Activated naive CD8-positive, alpha-beta T cell treated with anti-CD3 and anti-CD28 coated beads, Interleukin-2, amount 50 U/mL, for 16 hours (primary cell): ENCODE measurements at places on chromosomes 6 and 20.

DNA sequence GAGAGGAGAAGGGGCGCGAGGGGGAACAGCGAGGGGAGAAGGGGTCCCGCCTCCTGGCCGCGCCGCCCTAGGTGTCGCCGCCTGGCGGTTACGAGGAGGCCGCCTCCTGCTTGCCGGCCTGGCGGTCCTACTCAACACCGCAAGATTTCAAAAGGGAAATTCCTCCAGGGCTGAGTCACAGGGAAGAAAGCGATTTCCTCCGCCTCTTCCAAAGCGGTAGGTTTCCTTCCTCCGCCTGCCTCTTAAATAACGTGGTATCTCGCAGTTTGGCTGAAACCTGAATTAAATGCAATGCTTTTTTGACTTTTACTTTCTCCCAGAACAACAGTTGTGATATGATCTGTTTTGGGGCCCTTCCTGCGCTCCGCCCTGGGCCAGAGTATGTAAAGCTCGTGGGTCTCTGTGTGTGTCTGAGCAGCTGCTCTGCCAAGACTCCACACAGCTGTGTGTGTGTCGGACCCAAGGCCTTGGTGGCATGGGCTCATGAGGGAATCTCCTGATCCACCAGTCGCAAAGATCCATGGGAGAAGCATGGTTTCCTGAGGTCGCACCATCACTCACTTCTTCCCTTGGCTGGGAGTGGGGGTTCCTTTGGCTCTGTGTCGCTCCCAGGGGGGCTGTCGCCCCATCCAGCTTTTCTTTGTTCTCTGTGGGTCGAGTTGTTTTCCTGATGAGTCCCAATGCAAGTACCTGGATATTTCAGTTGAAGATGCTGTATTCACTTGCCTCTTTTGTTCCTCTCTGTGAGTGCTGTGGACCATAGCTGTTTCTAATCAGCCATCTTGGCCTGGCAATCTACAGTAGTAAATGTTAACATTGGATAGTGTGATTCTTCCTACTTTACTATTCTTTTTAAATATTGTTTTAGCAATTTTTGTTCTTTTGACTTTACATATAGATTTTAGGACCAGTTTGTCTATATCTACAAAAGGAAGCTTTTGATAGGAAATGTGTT lies 31.6 kb upstream of the NOTCH4 start:
- DNase-seq: peak; percentile 31

DNA sequence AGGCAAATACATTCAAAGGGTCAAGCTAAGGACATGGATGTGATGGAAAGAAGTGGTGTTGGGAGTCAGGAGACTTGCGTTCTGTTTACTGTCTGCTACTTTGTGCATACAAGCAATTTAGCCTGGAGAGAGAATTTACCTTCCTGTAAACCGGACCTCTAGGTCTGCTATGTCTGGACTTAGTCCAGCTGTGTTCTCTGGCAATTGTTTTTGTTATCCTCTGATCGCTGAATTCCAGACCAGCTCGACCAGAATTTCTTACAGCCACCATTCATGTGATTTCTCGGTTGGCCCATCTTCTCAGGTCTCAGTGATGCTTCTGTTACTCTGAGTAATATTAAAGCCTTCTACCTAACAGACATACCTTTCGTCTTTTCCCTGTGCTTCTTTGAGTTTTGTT lies 75.2 kb downstream of the LRRC1 start:
- DNase-seq: no peak

- no peak for DNase-seq
These were observed 83.4 kb downstream of the EYA2 start for GRCh38 chr20:46977909-46978588.

DNA sequence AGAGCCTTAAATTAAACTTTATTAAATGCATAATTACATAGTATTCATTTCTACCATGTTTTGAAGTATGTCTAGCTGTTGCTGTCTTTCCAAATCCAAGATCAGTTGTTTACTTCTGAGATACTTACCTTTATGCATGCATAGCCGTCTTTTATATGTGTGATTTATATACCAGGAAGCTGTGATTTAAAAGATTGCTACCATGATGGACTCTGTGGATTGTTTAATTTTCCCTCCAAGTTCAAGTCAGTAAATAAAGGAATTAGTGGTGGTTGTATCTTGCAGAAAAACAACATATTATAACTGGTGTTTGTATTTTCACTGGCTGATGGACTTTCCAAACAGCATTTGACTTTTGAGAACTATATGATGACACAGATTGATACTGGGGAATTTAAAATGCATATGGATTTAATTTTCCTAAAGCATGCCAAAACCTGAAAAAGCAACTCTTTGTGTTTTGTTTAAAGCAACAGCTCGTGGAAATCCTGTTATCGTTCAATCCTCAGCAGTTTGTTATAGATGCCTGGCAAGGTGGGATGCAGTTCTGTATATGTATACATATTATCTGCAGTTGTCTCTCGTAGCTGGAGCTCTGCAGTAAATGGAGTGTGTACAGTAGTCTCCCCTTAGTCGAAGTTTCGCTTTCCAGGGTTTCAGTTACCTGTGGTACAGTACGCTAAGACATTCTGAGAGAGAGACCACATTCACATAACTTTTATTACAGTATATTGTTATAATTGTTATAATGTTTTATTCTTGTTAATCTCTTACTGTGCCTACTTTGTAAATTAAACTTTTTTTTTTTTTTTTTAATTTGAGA lies 77.1 kb downstream of the CBFA2T2 start:
- DNase-seq: no peak

- no peak for DNase-seq
These were observed 12.9 kb upstream of the WFDC2 start for GRCh38 chr20:45456632-45457031.

DNA sequence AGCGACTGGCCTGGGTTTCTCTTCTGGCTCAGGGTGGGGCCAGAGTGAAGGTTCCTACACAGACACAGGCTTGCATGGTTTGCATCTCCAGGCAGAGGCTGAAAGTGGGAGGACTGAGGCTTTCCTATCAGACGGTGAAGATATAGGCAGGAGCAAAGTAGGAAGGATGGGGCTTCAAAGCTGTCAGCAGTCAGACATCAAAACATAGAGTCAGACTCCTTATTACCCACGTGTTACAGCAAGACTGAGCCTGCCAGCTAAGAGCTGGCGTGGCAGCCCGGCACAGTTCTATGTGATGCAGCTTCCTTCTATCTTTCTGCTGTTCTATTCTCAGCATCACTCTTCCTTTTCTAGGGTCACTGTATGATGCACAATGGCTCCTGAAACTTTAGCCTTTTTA lies 445.1 kb downstream of the DOK5 start:
- DNase-seq: no peak

GRCh38 chr6:160238278-160238711 lies 20.3 kb downstream of the SLC22A2 start:
- DNase-seq: no peak

DNA sequence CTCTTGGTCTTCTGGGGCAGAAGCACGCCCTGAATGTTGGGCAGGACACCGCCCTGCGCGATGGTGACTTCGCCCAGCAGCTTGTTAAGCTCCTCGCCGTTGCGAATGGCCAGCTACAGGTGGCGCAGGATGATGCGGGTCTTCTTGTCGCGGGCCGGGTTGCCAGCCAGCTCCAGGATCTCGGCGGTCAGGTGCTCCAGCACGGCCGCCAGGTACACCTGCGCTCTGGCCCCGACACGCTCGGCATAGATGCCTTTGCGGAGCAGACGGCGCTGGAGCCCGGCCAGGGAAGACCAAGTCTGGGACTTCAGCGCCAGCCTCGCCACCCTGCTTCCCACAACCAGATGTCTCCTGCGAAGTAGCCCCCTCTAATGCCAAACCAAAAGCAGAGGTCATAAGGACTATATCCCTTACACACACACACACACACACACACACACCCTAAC lies 8.0 kb upstream of the SLC17A3 start:
- DNase-seq: no peak

DNA sequence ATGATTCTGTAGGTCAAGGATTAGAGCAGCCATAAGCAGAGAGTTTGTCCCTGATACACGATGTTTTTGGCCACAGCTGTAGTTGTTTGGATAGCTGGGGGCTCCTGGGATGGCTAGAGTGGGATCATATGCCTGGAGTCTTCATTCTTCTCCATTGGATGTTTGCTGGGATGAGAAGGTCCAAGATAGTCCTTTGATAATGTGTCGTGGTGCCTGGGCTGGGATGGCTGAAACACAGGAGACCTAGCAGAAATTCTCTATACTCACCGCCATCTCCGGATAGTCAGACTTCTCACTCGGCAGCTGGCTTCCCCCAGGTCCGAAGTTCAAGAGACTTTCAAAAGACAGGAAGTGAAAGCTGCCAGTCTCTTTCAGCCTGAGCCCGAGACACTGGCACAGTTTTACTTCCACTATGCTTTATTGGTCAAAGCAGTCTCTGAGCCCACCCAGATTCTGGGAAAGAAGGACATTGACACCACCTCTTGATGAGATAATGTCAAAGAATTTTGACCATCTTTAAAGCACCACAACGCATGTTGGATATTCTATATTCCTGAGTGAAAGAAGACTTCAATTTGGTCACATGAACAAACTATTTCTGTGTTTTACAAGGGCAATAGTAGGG lies 16.0 kb downstream of the MARCKS start:
- no peak for DNase-seq

DNA sequence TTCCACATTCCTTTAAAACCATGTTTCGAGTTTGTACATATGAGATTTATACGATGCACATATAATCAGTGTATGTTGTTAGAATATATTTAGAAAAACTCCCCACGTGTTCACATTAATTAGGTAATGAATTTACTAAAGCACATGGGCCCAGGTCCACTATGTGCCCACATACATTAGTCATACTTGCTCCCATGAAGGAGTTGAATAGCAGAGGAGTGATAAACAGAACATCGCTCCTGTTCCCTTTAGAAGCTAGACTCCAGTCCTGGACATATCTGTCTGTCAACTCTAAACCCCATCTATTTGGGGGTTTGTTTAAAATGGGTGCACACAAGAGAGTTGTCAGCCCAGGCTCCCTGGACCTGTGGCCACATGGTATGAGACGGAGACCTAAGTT lies 108.1 kb upstream of the TIAM2 start:
- no peak for DNase-seq

GRCh38 chr20:18176318-18176785 lies 38.7 kb downstream of the KAT14 start:
- no peak for DNase-seq

- no peak for DNase-seq
These were observed 40.5 kb upstream of the NKX2-4 start for GRCh38 chr20:21437816-21438215.

GRCh38 chr20:31551163-31552081 lies 37.2 kb downstream of the HM13 start:
- DNase-seq: no peak

DNA sequence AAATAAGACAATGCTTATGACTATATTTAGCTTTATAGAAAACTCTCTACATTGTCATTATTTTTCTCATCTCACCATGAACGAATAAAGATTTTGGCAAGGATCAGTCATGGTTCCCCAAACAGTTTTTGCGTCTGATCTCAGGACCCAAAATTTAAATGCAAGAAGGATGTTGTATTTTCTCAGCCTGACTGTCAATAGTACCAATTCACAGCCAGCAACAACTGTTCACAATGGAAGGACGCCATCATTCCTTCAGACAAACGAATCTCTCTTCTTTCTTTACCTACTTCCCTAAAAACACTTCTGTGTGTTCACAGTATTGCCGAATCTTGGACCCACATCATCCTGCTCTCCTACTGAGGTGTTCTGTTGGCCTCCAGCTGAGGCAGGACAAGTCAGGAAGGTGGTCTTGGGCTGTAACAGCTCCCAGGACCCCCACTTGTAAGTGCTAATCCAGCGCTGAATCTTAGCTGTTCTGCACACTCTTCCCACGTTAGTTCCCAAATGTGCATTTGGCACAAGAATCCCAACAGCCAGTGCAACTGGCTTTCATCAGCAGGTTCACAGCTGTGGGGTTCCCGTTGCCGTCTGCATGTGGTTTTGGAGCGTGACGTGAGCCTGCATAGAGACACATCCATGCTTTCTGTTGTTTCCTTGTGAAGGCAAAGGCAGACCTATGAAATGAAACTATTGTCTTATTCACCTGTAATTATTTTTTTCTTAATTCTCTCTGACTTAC lies 600.0 kb downstream of the QKI start:
- no peak for DNase-seq

DNA sequence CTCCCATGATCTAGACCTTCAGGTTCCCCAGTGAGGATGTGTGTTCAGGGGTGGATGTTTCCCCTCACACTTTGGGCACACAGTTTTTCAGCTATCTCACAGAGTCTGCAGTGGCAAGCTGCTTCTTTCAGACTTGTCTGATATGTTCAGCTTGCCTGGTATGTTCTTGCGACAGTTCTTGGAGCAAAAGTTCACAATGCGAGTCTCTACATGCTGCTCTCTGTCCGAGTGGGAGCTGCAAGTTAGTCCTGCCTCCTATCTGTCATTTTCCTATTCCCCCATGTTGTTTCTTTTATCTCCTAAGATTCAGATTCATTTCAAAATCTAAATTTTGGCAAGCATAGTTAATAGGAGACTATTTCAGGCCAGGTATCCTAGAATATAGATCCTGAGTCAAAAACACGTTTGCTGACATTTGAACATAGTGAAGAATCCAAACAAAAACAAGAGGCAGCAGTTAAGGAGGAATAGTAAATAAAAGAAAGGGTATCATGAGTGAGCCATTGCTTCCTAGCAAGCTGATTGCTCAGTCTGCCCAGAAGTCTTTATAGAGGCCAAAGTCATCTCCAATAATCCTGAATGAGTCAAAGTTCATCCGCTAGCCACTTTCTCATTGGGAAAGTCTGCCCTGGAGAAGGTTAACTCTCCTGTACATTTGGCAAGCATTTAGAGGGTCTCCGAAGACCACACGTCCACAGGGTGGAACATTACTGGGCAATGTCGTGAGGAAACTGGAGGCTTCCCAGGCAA lies 140.2 kb upstream of the MOCS1 start:
- DNase-seq: no peak

- no peak for DNase-seq
These were observed 273.2 kb downstream of the CDC5L start for GRCh38 chr6:44660561-44661220.

DNA sequence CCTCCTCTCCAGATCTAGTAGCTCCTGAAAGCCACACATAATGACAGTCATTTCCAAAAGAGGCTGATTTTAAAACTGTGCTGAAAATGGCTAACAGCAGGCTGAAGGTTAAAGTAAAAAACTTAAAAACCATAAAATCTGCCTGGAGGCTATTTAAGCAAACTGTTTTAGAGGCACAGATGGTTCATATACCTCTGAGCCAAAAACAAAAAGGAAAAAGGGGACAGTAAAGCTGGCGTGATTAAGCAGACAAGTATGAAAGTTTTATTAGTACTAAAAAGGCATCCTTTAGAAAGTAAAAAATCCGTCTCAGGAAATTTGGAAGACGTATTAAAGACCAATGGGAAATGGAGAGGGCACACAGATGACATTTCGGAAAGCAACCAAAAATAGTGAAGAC lies 55.8 kb downstream of the SOBP start:
- no peak for DNase-seq
